ENCODE measurements at places on chromosomes 1 and 21. TPM values are rescaled to one million over a fixed set of nuclear protein-coding genes. Genes with fewer than 3 reads are reported as not detected.

Gene LAD1
- total RNA-seq: 2.0 TPM

Gene GSTM5
- total RNA-seq: 7.4 TPM

Gene DDR2
- total RNA-seq: 241 TPM

Gene GABRD
- not detected for total RNA-seq

Gene RPTN
- not detected for total RNA-seq

Gene PTPRC
- total RNA-seq: 19.7 TPM

Gene AJAP1
- total RNA-seq: 0.12 TPM
